Stimulated activated CD8-positive, alpha-beta memory T cell treated with anti-CD3 and anti-CD28 coated beads, Interleukin-4, amount 100 ng/mL, for 4 hours (primary cell): ENCODE measurements at places on chromosomes 7 and 10.

DNA sequence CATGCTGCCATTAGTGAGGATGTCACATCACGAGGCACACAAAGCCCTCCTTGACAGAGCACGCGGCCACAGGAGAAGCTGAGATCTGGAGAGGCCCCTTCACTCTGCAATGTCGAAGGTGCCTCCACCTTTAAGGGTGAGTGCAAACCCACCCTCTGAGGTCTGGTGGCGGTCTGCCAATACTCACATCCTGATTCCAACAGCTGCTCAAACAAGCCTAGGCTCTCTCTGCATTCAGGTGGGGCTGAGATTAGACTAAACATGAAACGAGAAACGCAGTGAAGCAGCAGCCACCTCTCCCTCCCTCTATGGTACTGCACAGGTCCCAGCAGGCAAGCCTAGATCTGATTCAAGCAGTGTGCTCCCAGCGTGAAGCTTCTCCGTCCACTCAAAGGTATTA lies 151.8 kb downstream of the TCERG1L start:
- DNase-seq = no peak

- DNase-seq = no peak
These were observed 82.5 kb downstream of the TMEM168 start for GRCh38 chr7:112707655-112708054.

DNA sequence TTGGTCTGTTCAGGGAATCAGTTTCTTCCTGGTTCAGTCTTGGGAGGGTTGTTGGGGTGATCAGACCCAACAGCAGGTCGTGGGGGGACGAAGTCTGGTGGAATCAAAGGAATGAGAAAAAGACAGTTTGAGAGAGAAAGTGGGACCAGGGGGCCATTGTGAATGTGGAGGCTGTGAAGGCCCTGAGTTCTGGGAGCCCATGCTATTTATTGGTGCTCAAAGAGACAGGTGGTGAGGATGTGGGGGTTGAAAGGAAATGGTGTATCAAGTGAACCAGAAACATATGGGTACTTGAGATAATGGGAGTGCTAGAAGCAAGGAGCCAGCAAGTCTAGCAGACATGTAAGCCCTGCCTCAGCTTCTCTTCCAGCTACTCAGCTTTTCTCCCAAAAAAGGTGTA lies 84.1 kb downstream of the CCSER2 start:
- no peak for DNase-seq

GRCh38 chr10:80122746-80123145 lies 9.8 kb upstream of the PLAC9 start:
- DNase-seq = no peak

- DNase-seq = no peak
These were observed 19.9 kb upstream of the TRUB1 start for GRCh38 chr10:114917927-114918672.

GRCh38 chr7:65404020-65404419 lies 30.4 kb downstream of the ZNF92 start:
- no peak for DNase-seq

DNA sequence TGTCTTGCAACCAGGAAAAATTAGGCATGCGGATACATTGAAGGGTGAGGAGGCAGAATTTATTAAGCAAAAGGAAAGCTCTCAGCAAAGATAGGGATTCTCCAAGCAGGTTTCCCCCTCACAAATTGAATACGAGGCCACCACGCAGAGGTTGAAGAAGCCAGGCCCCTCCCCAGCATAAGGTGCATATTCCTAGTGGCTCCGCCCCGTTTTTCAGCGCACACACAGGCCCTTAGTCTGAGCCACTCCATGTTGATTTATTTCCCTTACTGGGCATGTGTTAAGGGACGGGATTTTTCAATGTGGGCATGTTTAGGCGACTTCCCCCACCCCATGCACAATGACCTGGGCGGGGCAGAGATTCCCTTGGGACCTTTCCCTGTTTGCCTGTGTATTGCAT lies 24.9 kb downstream of the PPP2R2D start:
- no peak for DNase-seq

DNA sequence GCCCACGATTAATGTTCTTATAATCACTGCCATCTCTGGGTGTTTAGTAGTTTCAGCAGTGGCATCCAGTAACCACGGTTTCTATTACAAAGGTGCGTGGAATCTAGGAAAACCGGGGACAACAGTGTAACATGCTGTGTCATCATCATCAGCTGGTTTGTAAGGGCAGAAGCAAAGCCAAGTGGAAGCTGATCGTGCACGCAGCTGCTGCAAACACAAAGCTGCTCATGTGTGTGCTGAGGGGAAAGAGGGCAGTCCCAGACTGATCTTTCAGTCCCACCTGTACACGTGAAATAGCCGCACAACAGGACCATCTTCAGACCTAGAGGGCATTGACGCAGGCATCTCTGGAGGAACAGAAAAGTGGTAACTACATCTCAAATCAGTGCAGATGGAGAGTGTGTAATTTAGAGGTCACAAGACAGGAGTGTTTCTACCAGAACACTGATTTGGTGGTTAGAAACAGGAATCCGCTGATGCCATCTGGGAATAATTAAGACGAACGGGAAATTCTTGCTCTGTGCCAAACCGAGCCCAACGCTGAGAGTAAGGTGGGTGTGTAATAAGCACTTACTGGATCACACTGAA lies 13.4 kb downstream of the ANKRD16 start:
- no peak for DNase-seq

- DNase-seq = no peak
These were observed 24.5 kb downstream of the POLL start for GRCh38 chr10:101563497-101564040.

GRCh38 chr7:949021-949934 lies 5.2 kb downstream of the ADAP1 start:
- no peak for DNase-seq

DNA sequence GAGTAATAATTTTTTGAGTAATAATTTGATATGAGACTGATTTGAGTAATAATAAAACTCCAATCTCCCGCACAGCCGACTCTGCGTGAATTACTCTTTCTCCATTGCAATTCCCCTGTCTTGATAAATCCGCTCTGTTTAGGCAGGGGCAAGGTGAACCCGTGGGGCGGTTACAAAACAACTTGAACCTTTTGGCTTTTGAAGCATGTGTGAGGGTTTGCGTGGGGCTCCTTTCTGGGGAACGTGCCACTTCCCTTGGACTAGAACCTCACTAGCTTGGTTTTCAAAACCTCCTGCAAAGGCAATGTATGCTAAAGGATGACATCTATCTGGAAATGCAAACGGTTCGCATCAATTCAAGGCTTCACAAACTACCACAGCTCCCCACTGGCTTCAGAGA lies 1.5 kb downstream of the CRPPA start:
- no peak for DNase-seq

DNA sequence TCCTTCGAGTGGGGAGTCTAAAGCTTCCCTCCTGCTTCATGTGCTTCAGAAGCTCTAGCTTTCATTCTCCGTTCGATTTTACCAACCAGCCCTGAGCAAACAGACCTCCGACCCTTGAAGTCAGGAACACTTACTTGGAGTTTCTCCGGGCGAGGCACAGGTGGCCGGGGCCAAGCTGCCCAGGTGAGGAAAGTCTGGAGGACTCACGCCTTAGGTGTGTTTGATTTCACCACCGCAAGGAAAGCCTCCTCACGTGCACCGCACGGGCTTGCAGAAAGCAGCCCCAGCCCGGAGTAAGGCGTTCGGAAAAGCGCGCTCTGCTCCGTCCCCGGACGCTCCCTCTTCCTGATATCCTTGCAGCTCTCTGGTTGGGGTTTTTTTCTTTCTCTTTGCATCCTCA lies 30.1 kb upstream of the CNPY1 start:
- no peak for DNase-seq

- DNase-seq = no peak
These were observed 186.8 kb downstream of the CELF2 start for GRCh38 chr10:11204351-11204942.

GRCh38 chr10:68594405-68594804 lies 34.3 kb downstream of the TET1 start:
- no peak for DNase-seq

GRCh38 chr7:112882511-112882910 lies 92.3 kb upstream of the TMEM168 start:
- DNase-seq = no peak

- no peak for DNase-seq
These were observed 133.8 kb upstream of the ZNF92 start for GRCh38 chr7:65239707-65240352.

GRCh38 chr7:40709062-40709964 lies 574.5 kb downstream of the SUGCT start:
- no peak for DNase-seq

- DNase-seq = no peak
These were observed 56.6 kb upstream of the PTN start for GRCh38 chr7:137399827-137400823.

GRCh38 chr7:36949711-36950600 lies 225.7 kb upstream of the AOAH start:
- DNase-seq = no peak

DNA sequence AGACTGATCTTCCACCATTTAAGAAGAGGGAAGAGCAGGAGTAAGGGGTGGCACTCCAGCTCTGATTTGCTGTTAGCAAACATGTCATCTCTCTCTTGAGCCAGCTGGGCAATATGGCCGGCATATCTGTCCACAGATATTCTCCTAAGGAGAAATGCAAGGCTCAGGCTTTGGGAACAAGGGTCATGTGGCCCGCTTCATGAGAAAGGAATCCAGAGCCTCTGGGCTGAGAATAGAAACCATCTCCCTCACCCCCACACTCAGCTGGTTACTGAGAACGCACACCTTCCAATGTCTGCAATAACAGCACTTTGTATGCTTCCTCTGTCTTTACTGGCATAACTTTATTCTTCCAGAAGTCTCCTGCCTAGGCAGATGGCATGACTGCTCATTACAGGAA lies 171.2 kb downstream of the ELMO1 start:
- no peak for DNase-seq

GRCh38 chr7:116601426-116601825 lies 70.6 kb upstream of the MET start:
- no peak for DNase-seq

DNA sequence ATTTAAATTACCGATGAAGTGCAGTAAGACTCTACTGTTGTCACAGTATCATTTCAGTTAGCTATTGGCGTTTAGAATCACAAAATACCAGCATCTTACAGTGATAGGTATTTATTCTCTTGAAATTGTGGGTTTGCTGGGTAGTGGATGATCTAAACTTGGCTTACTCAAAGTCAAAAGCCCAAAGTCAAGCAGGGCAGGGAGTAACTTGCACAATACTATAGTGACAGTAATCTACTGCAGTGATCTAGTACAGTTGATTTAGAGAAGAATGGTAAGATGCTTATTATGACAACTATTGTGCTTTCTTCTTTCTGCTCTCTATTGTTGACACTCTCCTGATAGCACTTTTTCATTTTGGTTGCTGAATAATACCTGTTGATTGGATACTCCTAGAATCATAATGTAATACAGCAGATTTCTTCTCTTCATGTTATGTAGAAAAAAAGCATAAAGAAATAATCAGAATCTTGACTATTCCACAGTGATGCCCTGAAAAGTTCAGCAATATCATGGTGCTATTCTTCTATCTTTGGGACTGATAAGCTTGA lies 10.0 kb downstream of the BTRC start:
- DNase-seq = no peak

GRCh38 chr10:108392286-108392685 lies 1227.8 kb upstream of the SORCS1 start:
- no peak for DNase-seq

DNA sequence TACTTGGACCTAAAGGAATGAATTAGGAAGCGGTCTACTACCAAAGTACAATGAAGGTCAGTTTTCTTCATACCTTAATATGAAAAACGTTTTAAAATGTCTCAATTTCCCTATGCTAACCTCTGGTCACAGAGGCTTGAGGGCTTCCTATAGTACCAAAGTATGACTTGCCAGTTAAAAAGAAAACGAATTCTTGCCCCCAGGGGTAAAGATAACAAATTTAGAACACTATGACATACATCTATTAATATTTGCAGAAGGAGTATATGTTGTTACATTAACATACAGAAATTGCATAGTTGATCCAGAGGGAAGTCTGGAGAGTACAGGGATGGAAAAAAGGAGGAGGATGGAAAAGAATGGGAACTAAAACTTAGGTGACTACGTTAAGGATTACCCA lies 13.8 kb upstream of the KMT2E start:
- no peak for DNase-seq

GRCh38 chr7:102991540-102992214 lies 78.9 kb downstream of the LRRC17 start:
- no peak for DNase-seq

GRCh38 chr10:121627876-121628581 lies 29.8 kb upstream of the FGFR2 start:
- no peak for DNase-seq

GRCh38 chr7:157023589-157023905 lies 13.1 kb upstream of the MNX1 start:
- no peak for DNase-seq

DNA sequence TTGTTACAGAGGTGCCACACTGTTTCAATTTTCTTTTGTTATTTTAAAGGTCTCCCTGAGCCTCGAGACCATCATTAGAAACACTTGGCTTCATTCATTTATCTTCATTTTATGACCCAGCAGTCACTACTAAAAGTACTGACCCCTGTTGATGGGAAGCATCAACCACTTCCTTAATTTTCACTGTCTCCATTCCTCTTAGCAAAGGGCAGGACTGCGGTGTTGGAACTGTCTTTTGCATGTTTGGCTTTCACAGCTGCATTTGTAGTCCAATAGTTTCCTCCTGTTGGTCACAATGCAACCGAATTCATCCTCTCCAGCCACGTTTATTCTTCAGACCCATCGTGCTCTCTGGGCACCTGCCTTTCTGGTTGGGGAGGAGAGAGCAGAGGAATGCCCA lies 46.7 kb upstream of the PDZD8 start:
- no peak for DNase-seq

DNA sequence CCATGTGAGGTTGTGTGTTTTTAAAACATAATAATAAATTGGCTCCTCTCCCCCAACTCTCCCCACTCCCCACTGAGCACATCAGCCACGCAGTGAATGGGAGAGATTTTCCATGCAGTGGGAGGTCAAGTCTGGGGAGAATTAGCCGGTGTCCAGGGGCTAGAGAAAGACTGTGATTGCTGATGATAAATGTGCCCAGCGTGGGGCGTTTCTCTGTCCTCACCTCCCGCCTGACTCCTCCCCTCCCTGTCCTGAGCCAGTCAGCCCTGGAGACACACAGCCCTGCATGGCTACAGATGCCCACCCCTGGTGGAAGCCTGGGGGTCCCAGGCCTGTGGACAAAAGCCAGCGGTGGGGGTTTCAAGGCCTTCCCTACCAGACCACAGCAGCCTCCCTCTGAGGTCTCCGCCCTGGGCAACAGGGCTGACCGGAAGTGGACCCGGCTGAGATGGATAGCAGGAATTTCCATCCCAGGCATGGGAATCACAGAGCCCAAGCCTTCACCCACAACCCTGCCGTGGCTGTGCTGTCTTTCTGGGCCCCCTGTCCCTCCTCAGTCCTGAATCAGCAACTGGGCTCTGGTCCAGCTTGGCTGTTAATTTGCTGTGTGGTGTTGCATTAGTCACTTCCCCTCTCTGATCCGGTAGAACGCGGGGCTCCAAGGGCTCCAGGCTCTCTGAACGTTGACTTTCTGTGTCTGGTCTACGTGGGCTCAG lies 46.8 kb upstream of the SLC29A3 start:
- DNase-seq = no peak
